NCI-H1436 (cell line): ENCODE measurements at places on chromosomes 3 and 15.

DNA sequence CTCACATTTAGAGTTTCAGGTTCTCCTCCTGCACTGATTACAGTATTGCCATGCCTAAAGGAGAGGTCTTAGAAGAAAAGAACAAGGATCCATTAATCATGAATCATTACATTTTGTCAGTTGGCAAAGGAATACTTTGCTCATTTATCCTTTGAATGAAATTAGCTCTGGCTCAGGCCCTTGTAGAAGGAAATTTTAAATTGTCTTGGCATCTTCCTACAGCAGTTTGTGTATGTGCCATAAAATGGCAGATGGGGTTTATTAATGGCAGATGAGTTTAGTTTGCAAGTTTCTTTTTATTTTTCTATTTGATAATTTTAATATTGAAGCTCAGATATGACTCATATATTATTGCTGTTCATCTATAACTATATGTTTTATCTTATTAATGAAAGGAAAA is 181.2 kb upstream of the EPHA3 start:
- DNase-seq = no peak

- DNase-seq = no peak
Observed at GRCh38 chr3:52117537-52117936, 36.7 kb downstream of the POC1A start.

DNA sequence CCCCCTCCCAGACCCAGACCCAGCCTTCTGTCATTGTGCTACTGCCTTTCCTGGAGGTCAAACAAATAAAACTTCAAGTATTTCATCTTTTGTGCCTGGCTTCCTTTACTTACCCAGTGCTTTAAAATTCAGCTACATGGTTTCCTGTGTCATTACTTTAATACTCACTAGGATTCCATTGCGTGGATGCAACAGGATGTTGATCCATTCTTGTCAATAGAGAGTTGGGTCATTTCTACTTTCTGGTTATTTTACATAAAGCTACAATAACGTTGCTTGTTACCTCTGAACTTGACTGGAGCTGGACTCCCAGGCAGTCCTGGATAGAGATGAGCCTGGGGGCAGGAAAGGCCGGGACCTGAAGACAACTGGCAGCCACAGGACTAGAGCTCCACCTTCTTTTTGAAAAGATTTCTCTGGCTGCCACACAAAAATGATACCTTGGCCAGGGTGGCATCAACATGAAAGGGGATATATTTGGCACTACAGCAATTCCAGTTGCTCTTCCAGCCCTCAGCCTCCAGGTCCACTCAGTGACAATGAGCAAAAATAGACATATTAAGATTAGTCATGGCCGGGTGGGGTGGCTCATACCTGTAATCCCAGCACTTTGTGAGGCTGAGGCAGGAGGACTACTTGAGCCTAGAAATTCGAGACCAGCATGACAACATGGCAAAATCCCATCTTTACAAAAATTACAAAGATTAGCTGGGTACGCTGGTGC is 23.3 kb upstream of the HEG1 start:
- DNase-seq = no peak

GRCh38 chr3:140898340-140899180 is 43.1 kb upstream of the SLC25A36 start:
- DNase-seq = peak; percentile 52

GRCh38 chr15:100879061-100879463 is 569 bp upstream of the ALDH1A3 start:
- no peak for DNase-seq

GRCh38 chr3:106068381-106068780 is 199.6 kb upstream of the CBLB start:
- DNase-seq = no peak

DNA sequence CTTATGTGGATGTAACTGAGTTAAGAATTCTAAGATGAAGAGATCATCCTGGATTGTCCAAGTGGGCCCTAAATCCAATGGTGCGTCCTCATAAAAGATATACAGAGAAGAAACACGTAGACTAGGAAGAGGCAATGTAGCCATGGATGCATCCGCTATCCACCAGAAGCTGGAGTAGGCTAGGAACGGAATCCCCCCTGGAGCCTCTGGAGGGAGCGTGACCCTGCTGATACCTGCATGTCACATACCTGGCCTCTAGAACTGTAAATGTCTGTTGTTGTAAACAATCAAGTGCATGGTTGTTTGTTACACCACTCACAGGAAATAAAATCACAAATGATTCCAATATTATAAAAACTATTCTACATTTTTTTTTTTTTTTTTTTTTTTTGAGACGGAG is 254.5 kb upstream of the RORA start:
- DNase-seq = no peak

DNA sequence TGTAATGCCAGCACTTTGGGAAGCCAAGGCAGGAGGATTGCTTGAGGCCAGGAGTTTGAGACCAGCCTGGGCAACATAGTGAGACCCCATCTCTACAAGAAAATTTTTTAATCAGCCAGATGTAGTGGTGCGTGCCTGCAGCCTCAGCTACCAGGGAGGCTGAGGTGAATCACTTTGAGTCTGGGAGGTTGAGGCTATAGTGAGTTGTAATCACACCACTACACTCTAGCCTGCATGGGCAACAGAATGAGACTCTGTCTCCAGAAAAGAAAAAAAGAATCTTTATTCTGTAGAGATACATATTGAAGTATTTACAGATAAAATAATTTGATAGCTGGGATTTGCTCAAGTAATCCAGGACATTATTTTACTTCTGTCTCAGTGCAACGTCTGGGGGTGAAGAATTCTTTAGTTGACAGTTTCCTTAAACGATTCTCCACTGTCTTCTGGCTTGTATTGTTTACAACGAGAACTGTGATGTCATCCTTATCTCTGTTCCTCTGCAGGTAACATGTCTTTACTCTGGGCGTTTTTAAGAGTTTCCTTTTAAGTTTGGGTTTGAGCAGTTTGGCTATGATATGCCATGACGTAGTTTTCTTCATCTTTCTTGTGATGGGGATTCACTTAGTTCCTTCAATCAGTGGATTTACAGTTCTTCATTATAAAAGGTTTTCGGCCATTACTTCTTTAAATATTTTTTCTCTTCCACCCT is 26.3 kb downstream of the KPNA1 start:
- no peak for DNase-seq

DNA sequence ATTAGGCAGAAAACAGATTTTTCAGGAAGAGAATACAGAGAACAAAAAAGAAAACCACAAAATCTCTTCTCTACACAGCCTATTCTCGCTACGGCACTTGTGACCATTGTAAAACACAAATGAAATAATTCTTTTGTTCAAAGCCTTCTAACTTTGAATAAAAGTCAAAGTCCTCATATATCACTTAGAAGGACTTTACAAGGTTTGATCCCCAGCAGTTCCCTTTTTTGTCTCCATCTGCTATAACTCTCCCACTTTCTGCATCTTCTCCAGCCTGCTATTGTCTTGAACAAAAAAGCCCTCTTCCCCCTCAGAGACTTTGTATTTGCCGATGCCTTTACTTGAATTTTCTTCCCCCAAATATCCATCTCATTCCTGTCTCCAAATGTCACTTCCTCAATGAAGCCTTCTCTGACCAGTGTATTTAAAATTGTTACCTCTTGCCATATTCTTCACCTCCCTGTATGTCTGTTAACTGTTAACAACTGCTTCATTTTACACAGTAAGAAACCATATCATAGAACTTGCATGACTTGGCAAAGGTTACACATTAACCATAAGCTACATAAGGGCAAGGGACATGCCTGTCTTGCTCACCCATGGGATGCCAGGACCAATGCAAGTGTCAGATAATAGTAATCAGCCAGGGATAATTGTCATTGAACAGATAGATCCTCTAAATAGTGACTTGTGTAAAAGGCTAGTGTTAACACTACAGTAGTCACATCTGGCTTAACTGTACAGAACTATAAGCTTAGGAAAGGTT is 122.4 kb downstream of the CBLB start:
- no peak for DNase-seq

DNA sequence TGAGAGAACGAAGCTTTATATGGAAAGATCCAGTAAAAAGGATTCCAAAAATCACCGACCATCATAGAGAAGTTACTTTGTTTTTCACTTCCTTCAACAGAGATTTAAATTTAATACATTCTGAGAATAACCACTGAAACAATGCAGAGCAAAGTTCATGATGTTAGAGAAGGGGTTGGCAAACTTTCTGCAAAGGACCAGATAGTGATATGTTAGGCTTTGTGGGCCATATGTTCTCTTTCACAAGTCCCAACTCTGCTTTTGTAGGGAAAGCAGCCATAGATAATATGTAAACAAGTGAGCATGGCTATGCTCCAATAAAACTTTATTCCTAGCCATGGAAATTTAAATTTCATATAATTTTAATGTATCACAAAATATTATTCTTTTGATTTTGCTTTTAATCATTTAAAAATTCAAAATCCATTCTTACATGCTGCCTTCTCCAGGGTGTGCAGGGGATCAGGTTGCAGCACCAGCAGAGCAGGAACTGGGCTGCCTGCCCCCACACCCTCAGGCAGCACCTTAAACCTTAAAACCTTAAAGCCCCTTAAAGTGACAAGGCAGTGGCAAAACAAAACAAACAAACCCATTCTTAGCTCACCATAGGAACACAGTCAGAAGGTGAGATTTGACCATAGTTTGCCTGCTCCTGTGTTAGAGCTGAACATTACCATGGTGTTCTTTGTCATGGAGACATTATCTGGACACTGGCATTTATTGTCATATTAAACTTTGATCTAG is 16.9 kb upstream of the IGSF10 start:
- DNase-seq = no peak

DNA sequence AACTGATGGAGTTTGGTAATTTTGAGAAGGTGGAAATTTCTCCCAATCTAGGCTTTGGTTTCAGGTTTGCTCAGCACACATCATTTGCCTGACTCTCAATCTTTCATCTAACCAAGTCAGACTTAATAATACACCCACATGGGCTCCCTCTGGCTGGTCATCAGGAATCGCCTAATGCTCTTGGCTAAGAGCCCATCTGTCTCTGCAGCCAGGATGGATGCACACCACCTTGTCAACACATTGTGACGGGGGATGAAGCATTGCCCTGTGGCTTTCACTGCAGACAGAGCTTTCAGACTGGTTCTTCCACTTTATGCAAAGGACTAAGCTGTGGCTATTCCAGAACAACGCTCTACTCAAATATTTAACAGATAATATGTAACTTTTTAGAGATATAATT is 3.0 kb upstream of the HDGFL3 start:
- no peak for DNase-seq

DNA sequence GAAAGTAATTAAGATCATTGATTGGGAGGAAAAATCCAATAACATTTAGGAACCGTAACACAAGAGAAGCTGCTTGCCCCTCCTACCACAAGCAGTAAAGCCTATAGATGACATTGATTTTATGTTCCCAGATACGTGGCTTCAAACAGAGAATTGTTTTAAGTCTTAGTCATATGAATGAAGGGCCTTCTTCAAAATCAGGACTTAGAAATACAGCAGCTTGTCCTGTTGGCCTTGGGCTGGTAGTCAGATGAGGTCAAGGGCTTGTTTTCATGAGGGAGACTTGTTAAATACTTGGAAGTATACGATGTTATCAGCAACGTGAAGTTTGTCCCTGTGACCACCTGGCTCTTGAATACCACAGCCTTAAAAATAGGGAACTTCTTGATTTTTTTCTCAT is 114.4 kb downstream of the VGLL4 start:
- DNase-seq = no peak

DNA sequence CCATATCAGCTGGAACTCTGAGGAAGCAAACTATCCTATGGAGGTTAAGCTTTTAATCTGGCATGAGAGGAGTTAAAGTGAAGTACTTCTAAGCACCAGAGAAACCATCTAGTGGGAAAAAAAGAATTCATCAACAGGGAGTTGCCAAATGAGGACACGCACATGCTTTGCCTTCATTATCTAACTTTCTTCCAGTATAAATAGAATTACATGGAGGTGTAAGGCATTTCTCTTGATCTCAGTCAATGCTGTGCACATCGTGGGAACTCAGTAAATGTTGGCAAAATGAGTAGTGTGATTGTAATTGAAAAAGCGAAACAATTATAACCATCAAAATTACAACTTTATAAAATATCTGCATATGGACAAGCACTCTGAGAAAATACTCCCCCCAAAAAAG is 8.0 kb upstream of the GSK3B start:
- DNase-seq = no peak

- no peak for DNase-seq
Observed at GRCh38 chr3:114624571-114625181, 330.8 kb downstream of the TIGIT start.

DNA sequence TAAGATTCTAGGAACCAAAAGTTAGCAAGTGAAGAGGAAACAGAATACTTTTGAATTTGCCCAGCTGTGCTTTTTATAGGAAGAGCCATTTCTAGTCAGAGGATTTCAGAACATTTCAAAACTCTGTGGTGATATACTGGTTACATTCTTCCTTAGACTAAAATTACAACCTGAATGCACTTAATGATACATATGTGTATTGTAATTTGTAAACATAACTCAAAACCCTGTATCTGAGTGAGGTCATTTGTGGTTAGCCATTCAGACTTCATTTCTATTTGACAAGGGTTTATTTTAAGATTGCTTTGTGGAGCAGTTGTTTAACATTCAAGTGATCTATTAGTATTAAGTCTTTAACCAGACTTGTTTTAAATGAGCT is 59.4 kb upstream of the TRIM71 start:
- DNase-seq = no peak

GRCh38 chr3:122577409-122578031 is at the start of gene PARP15:
TSS of gene PARP15 (plus strand) at chr3:122577650. CDS start at chr3:122577668, 18 bp downstream.
- DNase-seq = no peak

GRCh38 chr15:47819158-47819557 is 101.9 kb downstream of the SEMA6D start:
- DNase-seq = no peak

DNA sequence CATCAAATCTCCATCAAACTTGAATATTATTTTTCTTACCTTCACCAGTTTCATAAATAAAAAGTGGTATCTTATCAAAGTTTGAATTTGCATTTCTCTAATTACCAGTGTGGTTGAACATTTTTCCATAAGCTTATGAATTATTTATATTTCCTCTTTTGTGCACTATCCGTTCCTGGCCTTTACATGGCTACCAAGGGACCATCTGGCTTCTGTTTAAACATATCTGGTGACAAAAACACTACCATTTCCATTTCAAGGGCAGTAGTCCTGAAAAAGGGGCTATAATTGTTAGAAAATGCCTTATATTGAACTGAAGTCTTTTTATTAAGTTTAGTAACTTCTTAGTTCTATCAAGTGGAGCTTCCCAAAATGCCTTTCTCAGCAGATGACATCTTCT is 44.3 kb upstream of the TM4SF4 start:
- no peak for DNase-seq

- DNase-seq = no peak
Observed at GRCh38 chr3:94184781-94185180, 121.9 kb downstream of the NSUN3 start.

DNA sequence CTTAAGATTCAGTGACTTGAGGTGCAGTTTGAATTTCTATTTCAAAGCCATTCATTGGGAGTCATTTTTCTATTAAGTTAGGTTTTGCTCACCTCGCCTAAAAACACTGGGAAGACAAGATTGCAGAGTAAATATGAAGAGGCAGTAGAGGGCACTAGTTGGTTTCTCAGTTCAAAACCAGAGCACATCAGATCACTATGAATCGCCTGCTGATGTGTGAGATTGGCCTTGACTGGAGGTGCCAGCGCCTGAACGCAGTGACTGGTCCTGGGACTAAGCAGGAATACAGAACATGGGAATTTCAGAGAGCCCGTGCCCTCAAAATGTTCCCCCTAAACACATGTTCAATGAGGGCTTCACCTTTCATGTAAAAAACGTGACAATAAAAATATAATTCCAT is 229.0 kb downstream of the ITPR1 start:
- DNase-seq = no peak
